C1 segment of cervical spinal cord (tissue), 14 donors: ENCODE measurements at places on chromosomes 7 and 10.

- no peak for DNase-seq
Observed at GRCh38 chr10:1289591-1289990, 233.4 kb downstream of the WDR37 start.

- DNase-seq: no peak
Observed at GRCh38 chr10:43029043-43029442, 47.8 kb upstream of the RET start.

DNA sequence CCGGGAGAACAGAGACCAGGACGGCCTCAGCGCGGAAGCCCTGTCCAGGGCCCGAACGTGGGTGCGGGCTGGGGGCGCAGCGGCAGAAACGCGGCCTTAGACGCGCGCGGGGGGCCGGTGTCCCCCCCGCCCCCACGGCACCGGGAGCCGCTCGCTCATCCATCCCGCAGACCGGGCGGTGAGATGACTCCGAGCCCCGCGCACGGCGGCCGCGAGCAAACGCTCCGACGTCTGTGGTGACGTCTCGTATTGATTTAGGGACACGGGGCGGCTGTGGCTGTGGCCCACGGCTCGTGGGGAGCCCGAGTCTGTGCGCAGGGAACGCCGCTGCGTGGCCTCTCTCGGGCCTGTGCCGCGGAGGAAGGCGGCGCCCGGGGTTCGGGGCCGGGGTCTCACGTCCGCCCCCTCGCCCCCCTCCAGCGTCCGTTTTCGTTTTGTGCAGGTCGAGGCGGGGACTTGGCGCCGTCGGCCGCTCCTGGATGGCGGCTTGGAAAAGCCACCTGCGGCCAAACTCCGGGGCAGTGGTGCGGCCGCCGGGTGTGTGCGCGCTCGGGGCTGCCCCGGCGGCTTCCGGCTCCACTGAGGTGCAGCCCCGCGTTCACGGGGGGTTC is 1.0 kb upstream of the NKX6-2 start:
- no peak for DNase-seq

- no peak for DNase-seq
Observed at GRCh38 chr10:123570898-123571515, 95.1 kb upstream of the GPR26 start.

DNA sequence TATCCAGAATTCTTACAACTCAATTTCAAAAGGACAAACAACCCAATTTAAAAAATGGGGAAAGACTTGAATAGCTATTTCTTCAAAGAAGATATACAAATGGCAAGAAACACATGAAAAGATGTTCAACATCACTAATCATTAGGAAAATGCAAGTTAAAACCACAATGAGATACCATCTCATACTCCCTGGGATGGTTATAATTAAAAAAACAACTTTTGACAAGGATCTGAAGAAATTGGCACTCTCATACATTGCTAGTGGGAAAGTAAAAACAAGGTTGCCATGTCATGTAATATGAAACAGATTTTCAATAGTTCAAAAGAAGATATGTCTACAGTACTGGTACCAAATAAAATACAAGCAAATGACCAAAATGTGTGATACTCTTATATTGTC is 9.0 kb downstream of the OAT start:
- no peak for DNase-seq

- no peak for DNase-seq
Observed at GRCh38 chr10:122245136-122245535, 26.0 kb upstream of the BTBD16 start.

DNA sequence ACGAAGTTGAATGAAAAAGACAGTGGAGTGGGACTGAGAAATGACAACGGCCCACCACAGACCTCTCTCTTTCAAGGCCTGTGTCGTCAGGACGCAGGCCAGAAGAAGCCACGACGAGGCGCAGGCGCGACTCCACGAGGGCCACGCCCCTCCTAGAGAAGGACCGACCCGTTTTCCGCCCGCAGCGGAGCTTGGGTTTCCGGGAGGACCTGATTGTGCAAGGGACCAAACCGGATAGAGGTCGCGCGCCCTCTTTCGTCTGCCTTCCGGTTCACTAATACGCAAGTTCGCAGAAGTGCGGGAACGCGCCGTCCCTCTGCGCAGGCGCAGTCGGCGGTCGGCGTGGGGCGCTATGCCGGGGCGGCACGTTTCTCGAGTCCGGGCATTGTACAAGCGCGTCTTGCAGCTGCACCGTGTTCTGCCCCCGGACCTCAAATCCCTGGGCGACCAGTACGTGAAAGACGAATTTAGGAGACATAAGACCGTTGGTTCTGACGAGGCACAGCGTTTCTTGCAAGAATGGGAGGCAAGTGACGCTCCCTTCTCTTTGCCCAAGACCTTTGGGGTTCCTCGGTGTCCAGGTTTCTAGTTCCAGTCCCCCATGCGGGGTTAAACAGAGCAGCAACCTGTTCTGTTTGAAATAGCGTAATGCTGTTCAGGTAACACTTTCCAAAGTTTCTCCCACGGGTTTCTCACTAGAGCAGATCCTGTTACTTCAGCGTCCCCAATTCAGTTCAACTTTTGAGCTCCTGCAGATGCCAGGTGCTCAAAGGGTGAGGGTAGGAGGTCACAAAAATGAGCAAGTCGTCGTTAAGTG is at the start of gene SDHAF3:
SDHAF3 (plus strand) TSS at position 327 of the 817 bp plus-strand sequence; CDS start at position 353, 26 bp downstream.
- peak; percentile 87 for DNase-seq

GRCh38 chr10:131024259-131025131 is 287.0 kb downstream of the TCERG1L start:
- no peak for DNase-seq

DNA sequence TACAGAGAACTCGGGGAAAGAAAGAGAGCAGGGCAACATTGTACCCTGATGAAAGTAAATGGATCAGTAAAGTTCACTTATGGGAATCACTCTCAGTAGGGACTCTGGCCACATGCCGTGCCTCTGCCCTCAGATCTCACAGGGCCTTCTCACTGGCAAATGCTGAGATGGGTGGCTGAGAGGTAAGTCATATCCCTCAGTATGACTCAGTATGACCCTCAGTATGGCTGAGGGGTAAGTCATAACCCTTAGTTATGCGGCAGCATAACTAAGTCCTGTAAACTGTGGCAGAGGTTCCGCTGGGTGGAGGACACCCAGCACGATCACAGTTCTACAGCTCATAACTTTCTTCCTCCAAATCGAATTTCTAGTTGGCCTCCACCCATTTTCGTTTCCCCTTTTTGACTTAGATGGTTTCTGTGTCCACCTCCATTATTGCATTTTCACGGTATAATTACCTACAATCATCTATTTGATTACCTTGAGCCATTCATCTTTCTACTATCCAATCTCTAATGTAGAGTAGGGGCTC is 26.5 kb upstream of the WNT16 start:
- no peak for DNase-seq

- no peak for DNase-seq
Observed at GRCh38 chr7:20197125-20197748, 19.9 kb downstream of the MACC1 start.

- no peak for DNase-seq
Observed at GRCh38 chr7:25014756-25015155, 34.8 kb upstream of the OSBPL3 start.

DNA sequence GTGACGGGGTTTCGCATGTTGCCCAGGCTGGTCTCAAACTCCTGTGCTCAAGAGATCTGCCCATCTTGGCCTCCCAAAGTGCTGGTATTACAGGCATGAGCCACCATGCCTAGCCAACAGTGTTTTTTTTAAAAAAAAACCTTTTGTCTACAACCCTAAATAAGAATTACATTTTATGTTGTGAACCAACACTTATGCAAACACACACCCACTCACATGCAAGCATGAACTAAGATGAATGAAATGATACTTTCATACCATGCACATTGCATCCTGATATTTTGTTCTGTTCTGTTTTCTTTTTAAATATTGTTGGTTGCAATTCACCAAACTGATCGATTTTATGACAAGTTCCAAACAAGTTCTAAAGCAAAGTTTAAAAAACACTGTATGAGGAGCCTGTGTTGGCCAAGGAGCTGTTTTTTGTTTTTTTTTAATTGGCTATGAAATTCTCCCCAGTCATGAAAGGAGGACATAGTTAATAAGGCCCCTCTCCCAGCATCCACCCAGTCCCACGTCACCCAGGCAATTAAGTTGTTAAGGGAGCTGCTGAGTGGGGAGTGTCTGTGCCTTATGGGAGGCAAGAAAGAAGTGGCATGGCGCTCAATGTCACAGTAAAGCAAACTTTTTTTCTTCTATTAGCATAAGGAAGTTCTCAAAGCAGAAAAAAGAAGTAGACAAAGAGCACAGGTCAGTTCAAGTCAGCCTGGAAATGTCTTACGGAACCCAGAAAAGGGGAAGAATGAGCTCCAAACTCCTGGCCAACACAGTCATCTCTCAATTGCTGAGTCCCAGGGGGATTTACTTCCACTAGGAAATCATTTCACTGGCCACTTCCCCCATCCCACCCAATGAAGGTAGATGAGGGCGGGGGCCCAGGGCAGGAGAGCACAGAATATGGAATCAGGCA is 50.1 kb downstream of the NOD1 start:
- no peak for DNase-seq

DNA sequence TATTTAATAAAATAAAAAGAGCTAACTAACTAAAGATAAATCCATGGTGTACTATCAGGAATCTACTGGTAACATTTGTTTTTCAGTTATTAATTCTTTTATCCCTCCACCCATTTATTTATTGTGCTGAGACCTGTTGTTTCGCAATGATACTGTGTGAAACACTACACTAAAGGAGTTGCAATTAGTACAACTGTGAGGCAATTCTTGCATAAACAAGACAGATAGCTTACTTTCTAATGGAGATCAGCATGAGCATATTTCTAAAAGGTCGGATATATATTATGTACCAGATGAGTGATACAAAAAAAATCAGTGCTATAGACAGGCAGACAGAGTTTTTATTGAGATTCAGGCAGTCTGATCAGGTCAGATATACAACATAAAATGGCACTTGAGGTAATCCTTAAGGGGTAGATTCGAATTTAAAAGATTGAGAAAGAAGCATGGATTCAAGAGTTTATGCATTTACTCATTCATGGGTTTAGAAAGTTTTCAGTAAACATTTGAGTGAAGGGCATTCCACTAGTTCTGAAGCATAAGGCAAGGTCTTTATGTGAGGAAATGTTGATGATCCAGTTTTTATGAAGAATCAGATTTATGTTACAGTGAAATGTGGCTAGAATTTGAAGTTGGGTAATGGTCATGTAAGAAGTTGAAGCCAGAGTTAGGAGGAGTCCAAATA is 147.6 kb downstream of the POLR1F start:
- no peak for DNase-seq

- no peak for DNase-seq
Observed at GRCh38 chr10:106082865-106083264, 1081.6 kb downstream of the SORCS1 start.

GRCh38 chr10:22816298-22816653 is 101.9 kb upstream of the PIP4K2A start:
- DNase-seq: no peak

- no peak for DNase-seq
Observed at GRCh38 chr7:24392774-24393173, 108.8 kb downstream of the NPY start.

DNA sequence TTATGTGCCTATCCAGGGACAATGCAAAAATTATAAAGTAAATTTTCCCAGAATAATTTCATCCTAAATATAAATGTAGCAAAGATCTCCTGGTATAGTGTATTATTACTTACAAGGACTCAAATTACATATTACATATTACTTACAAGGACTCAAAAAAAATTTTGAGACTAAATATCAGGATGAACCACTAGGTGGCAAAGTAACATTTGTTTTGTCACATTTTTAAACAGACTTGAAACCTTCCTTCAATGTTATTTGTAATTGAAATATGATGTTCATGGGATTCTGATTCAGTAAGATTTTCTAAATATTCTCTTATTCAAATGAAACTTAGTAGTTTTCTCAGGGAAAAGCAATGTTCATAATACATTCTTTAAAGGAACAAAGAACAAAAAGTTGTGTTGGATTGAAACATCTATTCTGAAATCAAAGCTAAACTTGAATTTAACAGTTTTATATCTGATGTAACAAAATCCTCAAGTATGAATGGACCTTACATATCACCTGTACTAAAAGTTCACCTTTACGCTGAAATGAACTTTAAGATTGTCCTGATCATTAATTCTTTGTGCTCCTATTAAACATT is 74.3 kb upstream of the GNAI1 start:
- DNase-seq: no peak

DNA sequence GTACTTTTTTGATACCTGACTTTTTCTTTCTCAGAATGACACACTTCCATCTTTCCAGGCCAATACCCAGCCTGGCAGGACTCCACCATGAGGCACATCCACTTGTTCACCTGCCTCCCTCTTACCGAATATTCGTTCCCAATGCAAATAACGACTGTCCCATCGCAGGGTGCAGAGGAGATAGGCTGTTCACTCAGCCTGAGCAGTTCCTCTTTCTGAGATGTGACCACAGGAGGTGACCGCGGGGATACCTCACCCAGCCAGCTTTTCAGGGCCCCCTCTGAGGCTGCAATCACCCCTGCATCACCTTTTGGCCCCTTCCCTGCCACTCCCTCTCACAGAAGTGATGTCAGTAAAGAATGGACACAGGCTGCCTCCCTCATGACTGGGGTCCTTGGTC is 28.3 kb downstream of the PTPRN2 start:
- no peak for DNase-seq

GRCh38 chr7:132680590-132680989 is 104.3 kb upstream of the PLXNA4 start:
- DNase-seq: no peak

GRCh38 chr7:156251861-156252260 is 388.7 kb upstream of the RNF32 start:
- DNase-seq: no peak

GRCh38 chr10:127405221-127405620 is 143.9 kb upstream of the NPS start:
- no peak for DNase-seq

- no peak for DNase-seq
Observed at GRCh38 chr10:114102256-114102655, 58.6 kb downstream of the ADRB1 start.

DNA sequence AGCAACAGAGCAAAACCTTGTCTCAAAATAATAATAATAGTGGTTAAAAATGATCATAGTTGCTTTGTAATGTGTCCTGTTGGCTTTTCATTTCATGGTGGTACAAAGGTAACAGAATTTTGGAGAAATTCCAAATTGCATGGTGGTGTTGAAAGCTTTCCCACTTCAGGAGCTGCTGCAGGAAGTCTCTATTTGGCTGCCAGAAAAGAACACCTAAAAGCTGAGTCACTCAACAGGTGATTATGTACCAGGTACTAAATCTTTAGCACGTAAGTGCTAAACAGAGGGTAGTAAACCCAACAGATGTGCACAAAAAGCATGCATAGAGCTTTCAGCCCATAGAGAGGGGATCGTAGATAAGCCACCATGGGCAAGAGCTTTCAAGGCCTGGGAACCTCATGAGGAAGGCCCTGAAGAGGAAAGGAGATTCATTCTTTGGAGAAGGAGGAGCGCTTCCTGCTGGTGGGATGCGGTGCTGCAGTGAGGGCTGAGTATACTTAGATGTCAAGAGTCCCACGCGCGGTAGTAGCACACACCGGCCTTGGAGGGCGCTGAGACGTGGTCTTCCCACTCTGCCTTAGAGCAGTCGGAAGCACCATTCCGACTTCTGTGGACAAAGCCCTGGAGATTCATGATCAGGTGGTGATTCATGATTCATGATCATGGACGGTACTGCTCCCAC is 118.7 kb downstream of the RALA start:
- DNase-seq: no peak
